ENCODE measurements at places on chromosomes 2 and 18.
A peak's percentile ranks its signal among the peaks of the same experiment; 100 is the strongest.

DNA sequence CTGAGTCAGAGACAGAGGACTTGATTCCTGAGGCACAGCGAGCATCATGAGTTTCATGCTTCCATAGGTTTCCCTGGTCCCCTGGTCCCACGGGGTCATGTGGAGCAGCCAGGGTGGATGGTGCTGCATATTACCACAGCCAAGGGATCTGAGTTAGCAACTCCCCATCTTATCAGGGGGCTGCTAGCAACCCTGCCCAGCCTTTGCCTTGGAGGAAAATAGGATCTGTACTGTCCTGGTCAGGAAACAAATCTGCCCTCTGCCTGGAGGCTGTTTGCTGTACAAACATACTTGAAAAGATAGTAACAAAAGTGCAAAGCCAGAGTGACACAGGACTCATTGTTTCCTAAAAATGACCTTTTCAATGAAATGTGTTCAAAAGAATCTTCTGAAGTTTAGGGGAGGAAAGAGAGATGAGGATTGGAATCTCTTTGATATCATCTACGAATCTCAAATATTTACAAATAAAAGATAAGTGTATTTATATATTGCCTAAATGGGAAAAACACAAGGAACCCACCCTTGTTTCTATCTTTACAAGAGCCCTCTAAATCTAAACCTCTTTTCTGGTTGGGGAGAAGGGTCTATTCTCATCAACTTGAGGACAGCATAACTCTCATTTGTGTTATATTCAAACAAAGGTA lies 194.8 kb downstream of the CD226 start:
- no peak for DNase-seq

DNA sequence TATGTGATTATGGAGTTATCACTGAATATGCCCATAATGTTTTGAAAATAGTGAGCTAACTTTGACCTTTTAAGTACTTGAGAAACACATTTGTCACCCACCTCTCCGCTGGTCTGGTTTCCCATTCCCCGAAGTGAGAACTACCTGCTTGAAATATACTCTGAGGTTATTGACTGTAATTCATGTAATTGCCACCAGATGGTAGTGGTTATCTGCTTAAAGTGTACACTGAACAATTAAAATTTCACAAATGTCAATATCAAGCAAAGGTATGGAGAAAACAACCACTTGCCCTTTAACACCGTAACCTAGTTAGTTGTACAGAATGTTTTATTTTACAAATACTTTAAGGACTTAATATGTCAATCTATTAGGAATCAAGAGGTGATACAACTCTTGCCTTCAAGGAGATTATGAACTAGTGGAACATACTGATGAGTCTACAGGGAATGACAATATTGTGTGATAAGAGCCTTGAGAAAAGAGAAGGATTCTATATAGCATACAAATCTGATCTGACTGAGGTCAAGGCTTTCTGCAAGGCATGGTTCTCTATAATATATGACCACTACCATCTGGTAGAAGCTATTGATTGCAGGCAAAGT lies 316.8 kb upstream of the KCNH7 start:
- DNase-seq = peak; percentile 63

GRCh38 chr2:72131916-72132841 lies 15.5 kb downstream of the CYP26B1 start:
- DNase-seq = no peak

DNA sequence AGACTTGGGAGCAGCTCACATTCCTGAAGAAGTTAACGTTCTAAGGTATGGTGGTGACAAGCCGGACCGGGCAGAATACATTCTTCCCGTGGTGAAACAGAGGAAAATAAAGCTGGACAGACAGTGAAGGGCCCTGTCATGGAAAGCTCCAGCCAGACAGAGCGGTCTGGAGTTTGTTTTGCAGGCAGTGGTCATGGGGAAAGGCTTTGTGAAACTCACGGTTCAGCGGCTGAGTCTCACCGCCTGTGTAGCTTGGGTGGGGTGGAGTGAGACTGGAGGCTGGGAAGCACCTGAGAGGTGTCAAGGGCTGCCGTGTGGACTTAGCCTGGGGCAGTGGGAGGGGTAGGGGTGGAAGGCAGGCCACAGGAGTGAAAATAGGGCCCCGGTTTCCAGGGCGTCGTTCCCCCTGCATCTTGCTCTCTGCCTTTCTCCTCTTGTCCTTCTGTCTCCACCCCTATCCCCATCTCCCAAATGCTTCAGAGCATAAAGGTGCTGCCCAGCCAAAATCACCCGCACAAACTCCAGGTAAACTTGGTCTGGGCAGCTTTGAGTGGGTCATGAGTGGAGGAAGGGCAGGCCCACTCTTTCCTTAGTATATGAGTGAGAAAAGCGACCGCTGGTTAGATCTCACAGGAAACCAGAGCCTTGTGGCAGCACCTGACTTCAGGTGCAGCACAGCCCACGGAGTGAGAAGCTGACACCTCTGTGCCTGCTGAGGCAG lies 11.4 kb upstream of the SLC20A1 start:
- no peak for DNase-seq

GRCh38 chr2:109648041-109648527 lies 33.9 kb downstream of the SOWAHC start:
- peak; percentile 16 for DNase-seq

DNA sequence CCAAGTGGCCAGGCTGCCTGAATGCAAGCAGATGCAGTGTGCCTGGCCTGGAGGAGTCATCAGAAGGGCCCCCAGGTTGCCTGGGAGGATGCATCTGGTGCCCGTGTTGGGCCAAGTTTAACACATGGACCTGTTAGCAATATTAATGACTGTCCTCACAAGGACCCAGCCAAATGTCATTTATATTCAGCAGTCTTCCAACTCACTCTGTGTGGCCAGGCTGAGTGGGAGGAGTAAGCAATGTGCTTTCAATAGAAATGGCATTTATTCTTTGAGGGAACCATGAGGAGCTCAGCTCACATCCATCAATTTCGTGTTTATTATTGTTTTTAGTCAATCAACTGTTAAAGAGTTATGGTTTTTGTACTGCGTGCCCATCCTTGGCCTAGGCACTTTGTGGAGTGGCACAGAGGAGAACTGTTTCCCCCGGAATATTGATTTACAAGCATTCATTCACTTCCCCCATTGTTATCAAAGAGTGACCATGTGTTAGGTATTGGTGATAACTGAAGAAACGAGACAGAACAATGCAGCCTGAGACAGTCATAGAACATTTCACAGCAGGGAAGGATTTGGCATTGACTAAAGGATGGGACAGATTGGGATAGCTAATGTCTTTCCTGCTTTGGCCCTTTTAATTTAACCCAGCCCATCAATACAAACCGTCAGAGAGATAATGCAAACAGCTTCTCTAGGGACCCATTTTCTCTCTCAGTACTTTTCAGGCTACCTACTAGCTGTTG lies 725.2 kb downstream of the TSN start:
- no peak for DNase-seq

- peak; percentile 59 for DNase-seq
Observed at GRCh38 chr18:12726774-12727550, 24.1 kb downstream of the PSMG2 start.

- DNase-seq = no peak
Observed at GRCh38 chr18:59514203-59514602, 155.1 kb upstream of the LMAN1 start.

GRCh38 chr2:108980076-108980475 lies 8.9 kb downstream of the EDAR start:
- peak; percentile 20 for DNase-seq

DNA sequence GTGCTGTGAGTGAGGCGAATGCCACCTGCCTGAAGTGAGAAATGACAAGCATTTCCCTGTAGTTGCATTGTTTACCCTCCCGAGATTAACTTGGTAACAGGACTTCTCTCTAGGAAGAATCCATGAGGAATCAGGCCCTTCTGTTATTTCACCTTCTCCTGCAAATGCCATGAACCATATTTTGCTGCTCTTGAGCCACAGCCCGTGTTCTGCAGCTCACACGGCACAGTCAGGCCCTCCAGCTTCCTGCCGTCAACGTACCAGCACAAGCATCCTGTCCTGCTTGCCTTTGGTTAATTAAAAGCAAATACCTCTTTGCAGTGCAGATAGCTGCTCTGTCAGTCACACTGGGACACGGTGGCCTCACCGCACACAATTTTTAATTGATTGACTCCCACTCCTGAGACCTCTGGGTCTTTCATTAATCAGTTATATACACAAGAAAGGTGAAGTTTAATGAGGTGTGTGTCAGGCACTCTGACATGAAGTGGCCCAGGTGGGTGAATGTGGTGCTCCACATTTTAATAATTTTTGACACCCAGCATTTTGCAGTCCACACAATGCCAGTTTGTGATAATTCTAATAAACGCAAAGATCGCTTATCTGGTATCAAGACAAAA lies 95.3 kb upstream of the ASB18 start:
- DNase-seq = no peak

DNA sequence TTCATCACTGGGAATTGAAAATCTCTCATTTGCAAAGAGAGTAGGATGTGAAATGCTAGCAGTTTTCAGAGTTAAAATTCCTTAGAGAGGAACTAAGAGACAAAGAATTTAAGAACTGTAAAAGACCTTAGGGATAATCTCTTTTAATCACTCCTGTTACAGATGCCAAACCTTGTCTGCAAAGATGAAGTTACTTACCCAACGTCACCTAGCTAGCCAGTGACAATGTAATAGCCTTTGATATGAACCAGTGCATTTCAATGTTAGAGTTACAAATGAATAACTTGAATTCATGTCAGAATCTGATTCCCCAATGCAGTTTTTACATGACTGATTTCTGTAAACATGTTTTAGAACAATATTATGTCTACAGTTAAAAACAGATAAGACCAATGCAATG lies 190.1 kb downstream of the LRP1B start:
- no peak for DNase-seq

GRCh38 chr18:41647914-41648313 lies 307.1 kb upstream of the PIK3C3 start:
- no peak for DNase-seq
